ENCODE measurements at places on chromosomes 11 and 22.

DNA sequence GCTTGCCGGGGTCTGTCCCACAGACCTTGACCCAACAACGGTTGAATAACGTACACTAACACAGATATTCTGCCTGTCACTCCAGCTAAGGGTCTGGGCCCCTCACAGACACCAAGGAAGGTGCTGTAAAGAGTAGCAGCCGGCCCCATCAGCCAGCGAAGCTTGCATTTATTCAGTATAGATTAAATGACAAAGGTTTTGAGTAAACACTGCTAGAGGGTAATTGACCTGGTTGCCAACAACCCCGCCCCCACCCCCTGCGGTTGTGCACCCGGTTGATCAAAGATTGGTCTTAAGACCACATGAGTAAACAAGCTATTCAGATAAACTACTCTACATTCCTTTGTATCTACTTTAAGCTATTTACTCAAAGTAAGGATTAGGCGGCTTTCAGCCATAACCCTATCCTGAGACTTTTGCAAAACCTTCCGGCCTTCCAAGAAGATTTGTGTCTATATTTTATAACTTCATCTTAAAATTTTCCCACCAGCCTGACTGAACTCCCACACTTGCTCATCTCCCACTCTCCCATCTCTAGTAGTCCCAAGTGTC lies 4.8 kb upstream of the CKAP5 start:
- no peak for DNase-seq

DNA sequence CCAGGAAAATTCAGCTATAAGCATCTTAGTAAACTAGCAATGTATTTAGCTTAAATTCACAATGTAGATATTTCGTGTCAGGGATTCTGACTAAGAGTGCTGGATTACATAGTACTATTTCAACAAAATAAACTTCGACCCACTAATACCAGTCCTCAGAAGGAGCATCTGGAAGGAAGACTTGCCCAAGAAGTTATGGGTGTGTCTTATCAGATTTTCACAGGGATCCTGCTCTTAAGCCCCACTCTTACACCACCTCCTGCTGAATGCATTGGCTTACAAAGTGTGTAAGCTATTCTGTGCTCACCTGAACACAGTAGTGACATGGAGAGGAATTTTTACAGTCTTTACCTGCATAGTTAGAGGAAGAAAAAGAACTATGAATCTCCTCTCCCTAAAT lies 35.4 kb upstream of the ANO5 start:
- DNase-seq = no peak

- no peak for DNase-seq
Measured at GRCh38 chr22:47449508-47450270, 687.2 kb downstream of the TBC1D22A start.

DNA sequence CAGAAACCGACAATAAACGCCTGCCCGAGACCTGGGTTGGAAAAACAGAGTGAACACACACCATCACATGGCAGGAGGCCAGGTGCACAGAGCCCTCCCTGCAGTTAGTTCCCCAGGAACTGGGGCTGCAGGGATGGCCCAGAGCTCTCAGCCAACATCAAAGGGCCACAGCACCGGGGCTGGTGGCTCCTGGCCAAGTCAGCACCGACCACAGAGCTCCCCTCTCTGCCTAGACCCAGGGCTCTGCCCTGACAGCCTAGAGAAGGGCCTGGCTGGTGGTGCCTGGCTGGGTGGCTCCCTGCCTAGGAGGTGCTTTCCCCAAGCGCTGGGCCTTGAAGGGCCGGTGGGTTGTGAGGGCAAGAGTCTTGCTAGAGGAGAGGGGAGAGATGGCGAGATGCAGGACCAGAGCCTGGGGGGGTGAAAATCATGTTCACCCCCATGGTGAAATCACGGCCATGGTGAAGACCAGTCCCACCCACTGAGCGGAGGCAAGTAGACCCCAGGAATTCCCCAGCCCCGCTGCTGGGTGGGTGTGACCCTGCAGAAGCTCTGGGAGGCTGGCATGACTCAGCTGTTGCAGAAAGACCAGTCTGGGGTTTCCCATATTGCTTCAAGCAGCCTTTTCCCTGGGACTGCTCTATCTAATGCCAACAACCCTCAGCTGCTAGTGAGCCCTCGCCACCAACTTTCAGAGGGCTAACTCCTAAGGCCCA lies 7.2 kb upstream of the BID start:
- DNase-seq = no peak

GRCh38 chr11:121669422-121669821 lies 216.7 kb upstream of the SORL1-AS1 start:
- DNase-seq = no peak

DNA sequence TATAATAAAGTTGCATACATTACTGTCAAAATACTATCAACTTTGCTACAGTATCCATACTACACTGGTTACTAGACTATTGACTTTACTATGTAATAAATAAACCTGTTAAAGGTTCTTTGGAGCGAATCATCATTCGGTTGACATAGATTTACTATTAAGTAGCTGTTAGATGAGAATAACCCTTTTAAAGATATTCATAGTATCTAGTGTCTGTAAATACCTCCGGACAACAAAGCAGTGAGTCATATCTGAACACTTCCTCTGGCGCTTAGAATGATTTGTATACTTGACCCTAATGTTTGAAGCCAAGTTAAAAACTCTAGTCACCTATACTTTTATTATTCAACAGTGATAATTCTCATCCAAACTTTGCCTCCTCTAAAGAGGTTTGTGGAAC lies 84.7 kb downstream of the MSANTD4 start:
- no peak for DNase-seq

- no peak for DNase-seq
Measured at GRCh38 chr11:96111308-96111707, 187.4 kb upstream of the MTMR2 start.

All from activated T-cell treated with anti-CD3 and anti-CD28 coated beads for 1 hour (primary cell).